Effector memory CD4-positive, alpha-beta T cell (primary cell): ENCODE measurements at places on chromosomes 6 and 20.

- DNase-seq, result no peak
Observed at GRCh38 chr20:17896771-17897369, 71.7 kb downstream of the SNX5 start.

DNA sequence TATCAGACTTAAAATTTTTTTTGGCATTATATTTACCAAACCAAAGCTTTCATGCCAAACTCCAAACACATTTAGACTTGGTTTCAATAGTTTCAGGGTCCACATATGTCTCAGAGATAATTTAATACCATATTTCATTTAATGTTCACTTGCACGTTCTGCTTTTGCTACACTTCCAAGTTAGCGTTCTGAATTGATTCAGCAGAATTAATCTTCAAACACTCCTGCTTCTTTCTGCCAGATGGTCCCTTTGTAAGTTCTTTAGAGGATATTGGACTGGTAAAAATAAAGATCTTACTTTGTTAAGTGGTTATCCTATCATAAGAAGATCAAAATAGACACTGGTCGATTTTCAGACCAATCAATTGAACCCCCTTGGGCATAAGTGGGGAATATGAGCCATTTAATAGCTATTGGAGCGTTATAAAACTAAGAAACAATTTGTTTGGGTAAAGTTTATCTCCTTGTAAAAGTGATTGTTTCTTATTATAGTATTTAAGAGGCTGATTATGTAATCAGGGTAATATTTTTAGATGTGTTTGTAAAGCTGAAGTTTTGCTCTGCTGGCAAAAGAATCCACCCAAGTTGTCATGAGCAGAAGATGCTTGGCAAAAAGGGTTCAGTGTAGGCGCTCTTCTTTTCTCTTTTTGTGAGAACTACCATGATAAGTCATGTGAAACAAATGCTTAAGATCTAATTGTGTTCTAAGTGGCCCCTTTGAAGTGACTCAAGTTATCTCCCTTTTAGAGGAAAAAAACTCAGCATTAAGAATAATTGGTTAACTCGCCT, 92.2 kb downstream of the MCHR2 start:
- no peak for DNase-seq

DNA sequence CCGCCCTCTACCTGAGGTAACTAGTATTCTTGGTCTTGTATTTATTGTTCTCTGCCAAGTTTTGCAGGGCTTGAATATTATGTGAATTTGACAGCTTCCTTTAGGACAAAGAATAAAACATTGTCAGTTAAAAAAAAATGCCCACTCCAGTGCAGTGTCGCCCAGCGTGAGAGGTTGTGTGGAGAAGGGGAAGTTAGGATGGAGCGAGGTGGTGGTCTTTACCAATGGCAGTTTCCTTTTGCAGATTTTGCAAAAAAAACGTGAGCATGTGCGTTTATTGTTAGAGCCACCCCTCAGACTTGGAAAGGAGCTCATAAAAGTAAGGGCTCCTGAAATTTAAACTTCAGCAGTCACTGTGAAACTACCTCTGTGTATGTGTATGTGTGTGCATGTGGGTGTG, 28.3 kb downstream of the UST start:
- DNase-seq, result no peak

- no peak for DNase-seq
Observed at GRCh38 chr6:143005816-143006215, 54.9 kb upstream of the AIG1 start.

DNA sequence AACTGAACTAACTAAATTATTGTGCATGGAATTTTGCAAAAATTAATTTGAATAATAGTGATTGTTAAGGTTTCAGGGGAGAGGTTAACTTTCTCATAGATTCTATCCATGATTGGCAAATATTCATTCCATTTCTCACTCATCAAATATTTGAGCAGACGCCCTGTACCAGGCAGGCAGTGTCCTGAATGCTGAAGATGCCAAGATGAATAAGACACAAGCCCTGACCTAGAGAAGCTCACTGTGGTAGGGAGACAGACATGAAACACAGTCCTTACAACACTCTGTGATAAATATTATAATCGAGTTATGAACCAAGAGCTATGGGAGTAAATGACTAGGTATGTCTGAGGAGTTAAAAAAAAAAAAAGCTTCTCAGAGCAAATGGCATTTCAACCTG, 18.4 kb upstream of the ID4 start:
- DNase-seq, result no peak

GRCh38 chr20:45300961-45301360, 5.7 kb upstream of the RBPJL start:
- no peak for DNase-seq

DNA sequence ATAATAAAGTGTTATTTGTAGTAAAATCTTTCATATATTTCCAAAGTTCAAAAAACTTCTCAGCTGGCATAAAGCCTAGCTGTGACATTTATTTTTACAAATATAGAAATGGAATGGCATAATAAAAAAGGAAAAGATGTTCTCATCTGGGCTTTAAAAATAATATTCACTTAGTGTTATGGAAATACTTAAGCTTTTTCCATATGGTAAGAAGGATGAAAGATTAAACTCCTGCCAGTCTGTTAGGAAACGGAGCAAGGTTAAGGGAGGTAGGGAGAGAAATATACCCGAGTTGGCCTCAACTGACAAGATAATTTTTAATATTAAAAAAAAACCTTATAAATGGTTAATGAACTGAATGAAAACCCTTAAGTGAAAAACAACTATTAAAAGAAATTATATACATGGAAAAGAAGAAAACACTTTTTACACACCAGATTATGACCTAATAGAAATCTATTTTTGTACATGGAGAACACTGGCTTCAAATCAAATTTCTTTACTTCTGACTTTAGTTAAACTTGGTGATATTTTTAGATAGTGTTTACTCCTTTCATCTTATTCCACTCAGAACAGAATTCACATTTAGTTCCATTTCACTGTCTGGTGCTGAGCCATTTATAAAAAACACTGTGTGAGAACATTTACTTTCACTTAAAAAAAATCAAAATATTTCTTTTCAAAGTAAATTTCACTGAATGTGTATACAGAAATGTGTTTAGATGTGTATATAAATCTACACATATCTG, 137.0 kb downstream of the DST start:
- no peak for DNase-seq

GRCh38 chr6:92545861-92546260, 873.5 kb downstream of the EPHA7 start:
- DNase-seq, result no peak

DNA sequence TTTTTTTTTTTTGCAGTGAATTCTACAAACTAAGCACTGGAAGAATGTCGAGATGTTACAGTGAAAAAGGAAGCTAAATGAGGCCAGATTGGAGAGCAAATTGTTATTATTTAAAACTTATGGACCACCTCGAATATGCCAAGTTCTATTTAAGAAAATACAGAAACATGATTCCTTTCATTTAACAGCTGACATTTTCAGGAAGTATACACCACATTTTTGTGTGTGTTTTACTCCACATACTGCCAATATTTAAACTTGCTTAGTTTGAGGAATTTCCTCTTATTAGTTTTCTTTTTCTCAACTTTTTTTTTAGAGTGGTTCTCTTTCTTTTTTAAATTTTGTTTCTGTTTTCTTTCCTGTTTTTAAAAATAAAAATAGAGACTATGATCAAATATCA, 37.0 kb upstream of the GCLC start:
- DNase-seq, result no peak

- DNase-seq, result no peak
Observed at GRCh38 chr20:23232679-23233308, 117.8 kb upstream of the NXT1 start.
